MCF 10A (cell line): ENCODE measurements at places on chromosomes 7 and 10.
A peak's percentile ranks its signal among the peaks of the same experiment; 100 is the strongest.

GRCh38 chr10:97676770-97677581, 10.1 kb downstream of the AVPI1 start:
- peak; percentile 67 for DNase-seq

- peak; percentile 52 for DNase-seq
Measured at GRCh38 chr7:54664235-54665228, 94.5 kb downstream of the SEC61G start.

GRCh38 chr7:78479348-78479747, 680.8 kb downstream of the PHTF2 start:
- no peak for DNase-seq

DNA sequence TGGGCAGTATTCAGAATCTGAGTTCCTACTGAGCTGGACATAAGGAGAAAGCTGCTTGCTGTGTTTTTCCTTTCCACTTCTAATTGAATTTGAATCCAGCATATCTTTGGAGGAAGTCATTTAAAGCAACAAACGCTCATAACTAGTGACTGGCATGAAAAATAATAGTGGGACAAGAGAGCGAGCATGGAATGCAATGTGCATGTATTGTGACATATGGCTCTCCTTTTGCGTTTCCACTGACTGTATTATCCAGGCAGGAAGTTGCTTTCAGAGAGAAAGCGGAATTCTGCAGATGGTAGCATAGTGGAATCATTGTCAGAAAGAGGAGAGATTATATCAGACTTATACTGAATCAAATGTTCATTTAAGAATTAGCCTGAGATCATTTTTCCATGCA, 368.6 kb downstream of the REEP3 start:
- no peak for DNase-seq

GRCh38 chr7:80588591-80588990, 49.9 kb upstream of the CD36 start:
- no peak for DNase-seq

DNA sequence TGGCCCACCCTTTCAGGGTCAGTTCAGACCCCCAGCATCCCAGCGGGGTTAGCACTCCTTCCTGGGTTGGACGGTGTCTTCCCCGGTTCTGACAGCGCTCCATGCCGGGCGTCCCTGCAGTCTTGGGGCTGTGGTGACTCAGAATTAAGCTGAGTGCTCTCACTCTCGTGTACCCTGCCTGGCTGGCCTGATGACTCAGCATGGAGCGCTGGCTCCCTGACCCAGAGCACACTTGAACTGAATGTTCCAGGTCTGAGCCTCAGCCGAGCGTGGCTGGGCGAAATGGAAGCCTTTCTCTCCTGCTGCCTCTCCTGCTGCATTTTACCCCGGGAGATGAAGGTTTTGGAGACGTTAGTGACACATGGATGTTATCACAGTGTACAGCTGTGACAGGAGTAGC, 7.1 kb downstream of the BAG3 start:
- DNase-seq, result peak; percentile 93

DNA sequence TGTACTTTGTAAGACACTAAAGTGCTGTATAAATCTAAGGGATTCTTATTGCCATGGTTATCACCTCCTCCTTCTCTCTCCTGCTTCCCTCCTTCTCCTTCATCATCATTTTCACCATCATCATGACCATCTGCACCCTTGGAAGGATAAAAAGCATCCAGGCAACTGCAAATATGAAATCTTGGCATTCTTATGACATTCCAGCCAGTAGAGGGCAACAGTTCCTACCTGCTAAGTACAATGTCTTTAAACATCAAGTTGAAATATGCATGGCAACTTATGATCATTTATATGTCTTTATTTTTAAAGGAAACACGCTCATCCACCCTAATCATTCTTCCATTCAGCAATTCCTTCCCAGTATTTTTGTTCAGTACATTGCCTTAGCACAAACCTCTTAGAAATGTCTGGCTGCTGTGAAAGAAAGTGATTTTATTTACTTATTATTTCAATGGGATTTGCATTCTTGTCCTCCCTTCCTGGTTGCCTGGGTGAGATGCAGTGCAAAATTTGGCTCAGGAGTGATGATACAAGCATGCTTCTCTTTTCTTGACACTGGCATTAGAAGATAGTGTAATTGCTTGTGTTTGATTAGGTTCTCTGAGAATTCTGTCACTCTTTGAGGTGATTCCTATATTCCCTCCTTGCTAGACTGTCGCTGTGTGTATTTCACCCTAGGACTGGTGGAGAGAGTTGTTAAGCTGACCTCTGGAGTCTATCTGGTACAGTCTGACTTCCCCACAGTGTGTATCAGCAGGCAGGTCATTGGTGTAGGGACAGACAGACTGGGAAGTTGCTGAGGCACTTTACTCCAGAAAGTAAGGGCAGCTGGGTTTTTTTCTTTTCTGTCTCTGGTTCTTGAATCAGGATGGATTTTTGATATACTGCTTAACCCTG, 188.5 kb upstream of the BMPER start:
- DNase-seq, result peak; percentile 63

GRCh38 chr7:194252-195009, 2.1 kb downstream of the FAM20C start:
- DNase-seq, result peak; percentile 67

DNA sequence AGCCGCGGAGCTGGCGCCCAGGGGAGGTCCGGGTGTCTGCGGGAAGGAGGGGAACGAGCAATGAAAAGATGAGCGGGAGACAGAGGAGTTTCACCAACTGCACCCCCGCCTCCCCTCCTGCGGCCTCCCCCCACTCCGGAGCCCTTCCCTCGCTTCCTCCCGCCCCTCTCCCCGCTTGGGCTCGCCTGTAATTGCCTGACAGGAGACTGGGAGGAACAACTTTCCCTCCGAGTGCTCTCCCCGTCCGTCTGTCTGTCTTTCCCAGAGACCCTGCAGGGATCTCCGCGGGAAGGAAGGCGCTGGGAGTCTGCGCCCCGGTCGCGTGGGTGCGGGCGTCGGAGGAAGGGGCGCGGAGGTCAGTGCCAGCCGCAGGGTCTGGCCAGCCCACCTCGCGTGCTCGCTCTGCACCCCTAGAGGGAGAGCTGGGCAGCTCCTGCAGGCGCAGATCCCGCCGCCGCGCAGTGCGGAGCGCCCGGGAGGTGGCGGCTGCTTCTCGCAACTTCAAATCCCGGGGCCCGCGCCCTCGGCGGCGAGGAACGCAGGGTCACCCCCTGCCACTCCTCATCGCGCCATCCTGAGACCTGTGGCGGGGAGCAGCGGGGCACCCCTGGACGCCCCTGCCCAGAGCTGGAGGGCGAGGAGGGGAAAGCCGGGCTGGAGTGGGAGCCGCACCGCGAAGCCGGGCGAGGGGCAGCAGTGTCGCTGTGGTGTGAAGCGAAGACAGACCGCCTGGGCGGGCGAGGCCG, 511 bp upstream of the NRP1 start:
- DNase-seq, result peak; percentile 90

- no peak for DNase-seq
Measured at GRCh38 chr10:76942628-76943416, 694.8 kb downstream of the KCNMA1 start.
